SHP77 (cell line): ENCODE measurements at places on chromosomes 1 and 21.

DNA sequence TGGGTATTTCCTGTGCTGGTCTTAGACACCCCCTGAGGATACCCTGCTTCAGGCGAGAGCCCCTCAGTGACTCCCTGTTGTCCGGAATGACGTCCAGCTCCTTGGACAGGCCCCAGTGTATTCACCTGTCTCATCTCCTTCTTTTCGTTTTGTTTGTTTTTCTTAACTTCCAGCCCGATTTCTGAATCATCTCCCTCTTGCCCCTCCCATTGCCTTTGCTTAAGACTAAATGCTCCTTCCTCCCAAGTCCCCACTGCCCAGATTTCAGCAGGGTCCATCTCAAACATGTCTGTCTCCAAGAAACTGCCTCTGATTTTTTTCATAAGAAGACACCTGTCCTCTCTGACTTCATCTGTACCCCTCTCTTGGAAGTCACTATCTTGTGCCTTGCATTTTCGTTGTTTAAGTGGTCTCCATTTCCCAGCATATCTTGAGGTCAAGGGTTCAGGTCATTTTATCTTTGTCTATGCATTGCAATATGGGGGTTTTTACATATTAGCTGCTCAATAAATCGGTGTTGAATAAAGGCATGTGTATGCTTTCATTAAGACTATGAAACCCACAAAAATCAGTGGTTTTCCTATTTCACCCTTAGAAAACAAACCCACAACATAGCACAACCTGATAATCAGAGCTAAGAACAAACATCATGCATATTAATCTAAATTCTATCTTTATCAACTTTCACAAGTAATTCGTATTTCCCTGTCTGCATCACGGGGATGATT lies 58.4 kb upstream of the LGALS8 start:
- DNase-seq = no peak

DNA sequence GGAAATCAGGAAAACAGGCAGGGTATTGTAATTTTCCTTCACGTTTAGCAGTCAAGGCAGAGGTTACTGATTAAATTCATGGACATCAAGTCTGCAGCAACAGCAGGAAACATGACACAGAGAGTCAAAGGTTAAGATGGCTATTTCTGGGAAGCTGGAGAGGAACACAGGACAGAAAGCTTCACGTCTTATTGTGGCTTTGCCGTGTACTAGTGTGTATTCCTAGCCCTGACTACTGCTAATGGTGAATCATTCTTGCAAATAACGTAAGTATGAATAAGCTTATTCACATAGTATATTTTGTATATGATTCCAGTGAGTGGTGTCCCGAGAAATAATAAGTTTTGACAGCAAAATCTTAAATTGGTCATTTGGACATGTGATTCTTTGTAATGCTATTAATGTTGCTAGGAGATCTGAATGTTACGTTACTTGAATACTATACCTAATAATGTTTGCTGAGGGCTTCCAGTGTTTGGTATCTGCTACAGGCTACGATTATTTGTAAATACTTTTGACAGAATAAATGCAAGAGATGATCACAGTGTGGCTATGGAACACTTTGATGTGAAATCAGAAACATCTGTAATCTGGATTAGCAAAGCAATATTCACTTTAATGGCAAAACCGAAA lies 77.4 kb downstream of the DISP1 start:
- no peak for DNase-seq

GRCh38 chr1:42949312-42950115 lies 9.2 kb downstream of the SLC2A1 start:
- DNase-seq = no peak

DNA sequence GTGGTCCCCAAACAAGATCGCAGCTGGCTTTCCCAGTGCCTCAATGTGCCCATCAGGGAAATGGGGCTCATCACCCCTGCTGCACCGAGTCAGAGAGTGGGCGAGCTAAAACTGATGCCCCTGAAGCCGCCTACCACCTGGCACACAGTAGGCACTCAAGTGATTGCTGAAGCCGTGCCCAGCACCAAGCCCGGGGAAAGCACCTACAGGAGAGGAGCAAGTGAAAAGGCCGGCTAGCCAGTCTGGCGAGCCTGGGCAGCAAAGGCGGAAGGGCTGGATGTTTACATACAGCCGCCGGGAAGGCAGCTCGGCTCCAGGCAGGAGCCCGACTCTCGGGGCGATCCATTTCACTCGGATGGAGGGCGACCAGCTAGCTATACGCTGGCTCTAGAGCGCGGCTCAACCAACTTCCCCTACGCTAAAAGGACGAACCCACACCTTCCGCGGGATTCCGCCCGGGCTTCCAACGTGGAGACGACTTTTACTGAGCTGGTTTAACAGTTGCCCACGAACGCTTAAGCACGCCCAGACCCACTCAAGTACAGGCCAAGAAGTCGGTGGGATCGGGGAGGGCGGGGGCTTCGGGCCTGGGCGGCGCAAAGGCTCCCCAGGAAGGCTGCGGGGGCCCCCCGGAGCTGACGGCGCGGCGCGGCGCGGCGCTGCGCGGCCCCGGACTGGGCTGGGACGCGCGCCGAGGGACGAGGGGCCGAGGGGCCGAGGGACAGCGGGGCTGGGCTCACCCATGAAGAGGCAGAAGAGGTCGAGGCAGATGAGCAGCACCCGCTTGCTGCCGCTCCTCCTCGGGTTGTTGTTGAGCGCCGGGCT lies 1.0 kb downstream of the PLPP3 start:
- DNase-seq = peak; percentile 71

DNA sequence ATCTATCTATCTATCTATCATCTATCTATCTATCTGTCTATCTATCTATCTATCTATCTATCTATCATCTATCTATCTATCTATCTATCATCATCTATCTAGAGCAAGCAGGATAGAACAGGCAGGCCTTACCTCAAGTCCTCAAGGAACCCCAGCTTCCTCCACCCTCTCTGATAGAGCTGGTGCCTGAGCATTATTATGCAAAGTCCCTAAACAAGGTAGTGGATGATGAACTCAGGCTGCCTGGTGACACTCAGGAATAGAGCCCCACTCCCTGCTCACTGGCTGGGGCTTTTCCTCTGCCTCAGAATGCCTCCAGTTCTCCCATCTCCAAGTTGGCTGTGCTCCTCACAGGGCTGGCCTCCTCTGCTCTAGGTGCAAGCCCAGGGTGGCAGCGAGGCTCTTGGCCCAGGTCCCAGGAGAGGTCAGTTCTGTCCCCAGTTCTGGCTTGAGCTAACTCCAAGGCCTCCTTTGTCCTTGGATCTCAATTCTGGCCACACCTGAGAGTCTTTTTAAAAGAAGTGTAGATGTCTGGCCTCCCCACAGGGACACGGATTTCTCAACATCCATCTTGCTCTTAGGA lies 60.2 kb downstream of the PCP4 start:
- no peak for DNase-seq
